ENCODE measurements at places on chromosomes 2 and 18.

DNA sequence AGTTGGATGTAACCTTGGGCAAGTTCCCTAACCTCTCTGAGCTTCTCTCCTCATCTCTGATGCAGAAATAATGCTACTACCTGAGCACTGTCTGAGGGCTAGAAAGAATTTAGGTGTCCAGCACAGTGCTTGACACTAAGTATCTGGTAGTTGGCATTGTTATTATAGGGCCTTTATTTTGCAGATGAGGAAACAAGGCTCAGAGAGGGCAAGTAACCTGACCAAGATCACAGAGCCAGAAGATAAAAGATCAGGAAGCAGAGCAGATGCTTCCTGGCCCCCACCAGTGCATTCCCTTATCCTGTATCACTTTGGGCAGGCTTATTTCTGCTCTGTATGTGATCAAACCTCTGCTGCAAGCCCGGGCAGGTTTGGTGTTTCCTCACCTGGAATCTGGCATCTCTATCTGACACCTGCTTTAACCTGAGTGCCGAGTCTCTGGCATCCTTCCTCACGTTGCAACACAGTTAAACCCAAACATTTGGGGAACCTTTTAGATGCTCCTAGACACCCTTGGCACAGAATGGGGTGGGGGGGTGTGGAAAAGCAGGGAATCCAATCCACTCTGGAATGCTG lies 69.9 kb downstream of the PLB1 start:
- DNase-seq: no peak

DNA sequence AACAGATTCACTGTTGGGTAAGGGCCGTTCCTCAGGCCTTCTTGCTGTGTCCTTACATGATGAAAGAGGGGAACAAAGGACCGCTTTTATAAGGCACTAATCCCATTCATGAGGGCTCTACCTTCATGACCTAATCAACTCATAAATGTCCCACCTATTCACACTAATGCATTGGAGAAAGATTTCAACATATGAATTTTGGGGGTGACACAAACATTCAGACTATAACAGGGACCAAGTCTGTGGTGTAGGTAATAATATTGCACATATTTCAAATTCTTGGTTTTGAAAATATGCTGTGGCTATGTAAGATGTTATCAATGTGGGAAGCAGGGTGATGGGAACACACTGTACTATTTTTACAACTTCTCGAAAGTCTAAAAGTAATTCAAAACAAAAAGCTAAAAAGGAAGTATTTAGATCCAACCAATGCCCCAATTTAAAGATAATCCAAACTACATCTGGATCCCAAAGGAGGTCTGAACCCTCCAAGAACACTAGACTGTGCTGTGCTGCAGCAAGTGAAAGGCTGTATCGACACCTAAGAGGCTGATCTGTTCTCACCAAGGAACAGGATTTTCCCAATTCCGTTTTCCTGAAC lies 82.4 kb upstream of the TGIF1 start:
- no peak for DNase-seq

DNA sequence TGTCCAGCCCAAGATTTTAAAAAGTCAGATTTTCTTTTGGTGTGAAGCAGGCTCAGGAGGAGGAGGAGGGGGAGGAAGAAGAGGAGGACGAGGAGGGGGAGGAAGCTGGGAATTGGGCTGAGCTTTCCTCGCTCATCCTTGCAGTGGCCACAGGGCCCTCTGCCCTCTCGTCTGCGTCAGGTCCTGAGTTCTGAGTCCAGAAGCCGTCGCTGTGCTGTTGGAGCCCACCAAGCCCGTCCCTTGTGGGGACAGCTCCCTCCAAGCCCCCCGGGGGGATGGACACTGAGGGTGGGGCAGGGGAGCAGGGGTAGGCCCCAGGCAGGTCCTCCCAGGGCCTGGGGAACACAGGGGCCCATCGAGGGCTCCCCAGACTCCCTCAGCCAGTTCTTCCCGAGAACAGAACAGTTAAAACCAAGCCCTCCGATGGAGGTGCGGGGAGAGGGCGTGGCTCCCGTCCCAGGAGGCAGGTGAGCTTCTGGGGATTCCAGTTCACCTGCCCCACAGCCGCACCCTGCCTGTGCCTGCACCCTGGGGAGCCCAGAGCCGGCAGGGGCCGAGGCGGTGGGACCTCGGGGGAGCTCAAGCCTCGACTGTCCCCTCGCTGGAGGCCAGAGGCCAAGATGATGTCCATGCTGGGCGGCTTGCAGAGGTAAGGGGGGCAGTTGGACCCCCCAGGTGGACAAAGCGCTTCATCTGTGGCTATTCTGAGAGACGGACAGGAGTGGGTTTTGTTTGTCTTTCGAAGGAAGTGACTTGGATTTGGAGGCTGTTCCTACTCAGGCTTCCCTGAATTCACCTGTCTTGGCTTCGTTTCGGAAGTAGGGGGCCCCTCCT lies at the start of gene GAL3ST2:
GAL3ST2 (plus strand) TSS at position 487 of the 834 bp plus-strand sequence; CDS start at position 621, 134 bp downstream.
- DNase-seq: no peak

DNA sequence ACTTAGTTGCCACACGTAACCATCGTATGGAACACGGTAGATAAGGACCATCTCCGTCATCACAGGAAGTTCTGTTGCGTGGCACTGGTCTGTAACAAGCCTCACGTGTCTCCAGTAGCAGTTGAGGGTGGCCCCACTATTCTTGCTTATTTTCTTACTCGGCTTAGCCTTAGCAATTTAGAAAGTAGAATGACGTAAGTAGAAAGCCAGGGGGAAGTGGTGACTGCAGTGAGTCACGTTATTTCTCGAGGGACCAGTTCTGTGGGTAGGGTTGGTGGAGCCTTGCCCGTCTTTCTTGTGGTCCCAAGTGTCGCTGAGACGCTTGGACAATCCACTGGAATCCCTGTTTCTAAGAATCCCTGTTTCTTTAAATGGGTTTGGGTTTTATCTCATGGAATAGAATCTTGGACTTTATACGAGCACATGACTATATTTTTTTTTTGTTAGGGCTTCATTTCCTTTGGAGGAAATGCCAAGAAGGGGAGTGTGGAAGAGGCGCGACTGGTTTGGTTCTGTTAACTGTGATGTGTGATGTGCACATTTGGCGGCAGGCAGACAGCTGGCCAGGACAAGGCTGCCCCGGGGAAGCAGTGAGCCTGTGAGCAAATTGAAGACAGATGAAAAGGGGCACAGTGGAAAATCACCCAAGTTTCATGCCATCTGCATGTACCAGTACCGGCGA lies 96.2 kb downstream of the CABLES1 start:
- DNase-seq: peak; percentile 46

DNA sequence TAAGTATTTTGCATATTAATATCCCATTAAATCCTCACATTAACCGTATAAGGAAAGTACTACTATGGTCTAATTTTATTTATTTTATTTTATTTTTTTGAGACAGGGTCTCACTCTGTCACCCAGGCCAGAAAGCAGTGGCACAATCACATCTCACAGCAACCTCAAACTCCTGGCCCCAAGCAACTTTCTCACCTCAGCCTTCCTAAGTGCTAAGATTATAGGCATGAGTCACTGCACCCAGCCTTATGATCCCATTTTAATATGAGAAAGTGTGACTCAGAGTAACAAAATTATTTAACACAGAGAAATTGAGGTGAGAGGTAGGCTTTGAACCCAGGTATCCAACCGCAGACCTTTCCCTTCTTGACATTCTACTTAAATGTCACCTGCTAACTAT lies 330.0 kb upstream of the POU3F3 start:
- no peak for DNase-seq

- DNase-seq: no peak
Measured at GRCh38 chr2:202101026-202101579, 28.0 kb downstream of the KIAA2012 start.

DNA sequence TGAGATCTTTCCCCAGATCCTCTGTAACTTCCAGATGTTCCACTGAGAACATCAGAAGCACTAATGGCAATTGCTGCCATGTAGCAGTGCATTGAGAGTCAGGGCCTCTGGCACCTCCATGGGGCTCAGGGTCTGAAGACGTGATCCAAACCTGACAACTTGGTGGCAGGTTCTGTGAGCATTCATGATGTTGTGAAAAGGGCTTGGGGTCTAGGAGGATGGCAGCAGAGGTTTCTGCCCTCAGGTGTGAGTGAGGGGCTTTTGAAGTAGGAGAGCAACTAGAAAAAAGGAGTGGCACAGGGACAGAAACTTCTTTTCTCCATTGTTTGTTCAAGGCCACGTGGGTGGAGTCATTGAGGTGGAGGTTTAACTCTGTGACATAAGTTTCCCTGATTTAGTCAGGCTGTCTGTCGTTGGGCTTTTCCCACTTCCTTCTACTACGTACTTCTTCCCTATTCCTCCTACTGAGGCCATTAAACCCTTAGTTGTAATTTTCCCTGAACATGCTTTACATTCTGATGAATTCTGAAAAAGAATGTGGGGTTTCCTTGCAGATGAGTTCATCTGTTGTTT lies 13.1 kb downstream of the CFLAR start:
- DNase-seq: no peak

DNA sequence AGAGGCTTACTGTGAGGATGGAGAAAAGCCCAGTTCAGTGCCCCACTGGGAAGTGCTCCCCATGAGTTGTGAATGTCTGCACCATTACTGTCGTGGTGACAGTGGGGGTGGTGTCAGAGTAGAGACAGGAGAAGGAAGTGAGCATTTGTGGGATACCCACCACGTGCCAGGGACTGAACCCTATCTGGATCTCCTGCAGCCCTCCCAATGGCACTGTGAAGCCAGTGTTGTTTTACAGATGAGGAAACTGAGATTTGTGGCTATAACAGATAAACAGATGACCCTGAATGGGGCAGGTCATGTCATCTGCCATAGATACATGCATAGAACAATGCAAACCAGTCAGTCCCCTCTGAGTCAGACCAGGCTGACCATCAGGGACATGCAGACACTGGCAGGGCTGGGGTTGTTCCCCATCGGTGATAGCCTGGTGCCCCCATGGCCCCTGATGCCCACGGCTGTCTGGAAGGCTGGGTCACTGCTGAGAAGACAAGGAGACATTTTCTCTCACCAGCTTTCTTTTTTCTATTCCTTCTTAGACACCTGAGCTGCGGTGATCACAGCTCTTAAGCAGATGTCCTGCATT lies 60.8 kb downstream of the EMILIN2 start:
- no peak for DNase-seq

DNA sequence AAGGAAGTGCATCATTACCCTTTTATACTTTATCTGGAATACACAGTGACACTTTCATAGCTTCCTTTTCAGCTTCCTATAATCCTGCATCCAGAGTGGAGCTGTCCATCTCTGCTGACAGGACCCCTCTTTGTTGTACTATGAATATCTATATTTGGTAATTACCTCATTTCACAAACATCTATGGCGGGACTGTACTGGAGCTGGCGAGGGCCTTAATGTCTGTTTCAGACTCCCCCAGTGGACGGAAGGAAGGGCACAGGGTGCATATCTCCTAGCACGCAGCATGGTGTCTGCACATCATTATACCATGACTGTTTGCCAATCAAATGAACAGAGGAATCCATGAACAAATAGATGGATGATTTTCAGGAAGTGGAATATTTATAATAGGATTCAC lies 142.3 kb downstream of the SOX11 start:
- no peak for DNase-seq

- no peak for DNase-seq
Measured at GRCh38 chr2:240896394-240896793, 438 bp upstream of the MAB21L4 start.

DNA sequence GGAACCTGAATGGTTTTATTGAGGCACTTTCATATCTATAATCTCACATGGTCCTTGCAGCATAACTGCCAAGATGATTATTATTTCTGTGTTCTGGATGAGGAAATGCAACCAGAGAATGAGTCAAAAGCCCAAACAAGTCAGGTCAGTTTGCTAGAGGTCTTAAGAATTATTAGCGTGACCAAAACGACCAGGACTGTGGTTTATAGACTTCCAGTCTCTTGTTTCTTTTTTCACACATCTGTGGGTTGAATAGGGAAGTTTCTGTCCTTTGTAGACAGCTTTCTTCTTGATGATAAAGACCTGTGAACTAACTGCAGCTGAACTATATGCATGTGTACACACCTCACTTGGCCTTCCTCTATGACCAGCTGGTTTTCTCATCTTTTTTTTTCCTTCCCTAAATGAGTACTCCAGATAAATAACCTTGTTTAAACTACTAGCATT lies 13.9 kb downstream of the ADAM23 start:
- DNase-seq: no peak

Measured in stimulated activated CD4-positive, alpha-beta T cell treated with anti-CD3 and anti-CD28 coated beads, Interleukin-12 subunit alpha, Interleukin-12 subunit beta, amount 100 ng/mL, for 4 hours (primary cell).